HTR-8/SVneo (cell line): ENCODE measurements at places on chromosomes 2 and 18.
A peak's percentile ranks its signal among the peaks of the same experiment; 100 is the strongest.

DNA sequence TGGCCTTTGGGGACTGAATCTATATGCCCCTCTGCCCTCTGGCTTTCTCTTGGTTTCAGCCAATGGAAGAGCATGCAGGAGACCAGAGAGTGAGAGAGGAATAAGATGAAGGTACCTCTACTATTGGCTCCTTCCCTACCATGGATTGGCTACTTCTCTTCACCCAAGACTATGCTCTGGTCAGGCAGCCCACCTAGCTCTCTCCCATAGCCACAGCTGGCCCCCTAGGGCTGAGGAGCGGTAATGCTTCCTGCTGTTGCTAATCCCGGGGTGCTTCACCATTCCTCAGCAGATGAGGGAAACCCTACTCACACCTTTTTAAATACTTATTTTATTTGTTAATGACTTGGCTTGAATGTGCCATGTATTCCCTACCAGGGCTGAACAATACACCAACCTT lies 142.4 kb downstream of the MREG start:
- peak; percentile 19 for DNase-seq

GRCh38 chr2:23924589-23925359 lies 2.1 kb downstream of the ATAD2B start:
- no peak for DNase-seq

- no peak for DNase-seq
Measured at GRCh38 chr2:43010438-43011157, 215.8 kb downstream of the ZFP36L2 start.

DNA sequence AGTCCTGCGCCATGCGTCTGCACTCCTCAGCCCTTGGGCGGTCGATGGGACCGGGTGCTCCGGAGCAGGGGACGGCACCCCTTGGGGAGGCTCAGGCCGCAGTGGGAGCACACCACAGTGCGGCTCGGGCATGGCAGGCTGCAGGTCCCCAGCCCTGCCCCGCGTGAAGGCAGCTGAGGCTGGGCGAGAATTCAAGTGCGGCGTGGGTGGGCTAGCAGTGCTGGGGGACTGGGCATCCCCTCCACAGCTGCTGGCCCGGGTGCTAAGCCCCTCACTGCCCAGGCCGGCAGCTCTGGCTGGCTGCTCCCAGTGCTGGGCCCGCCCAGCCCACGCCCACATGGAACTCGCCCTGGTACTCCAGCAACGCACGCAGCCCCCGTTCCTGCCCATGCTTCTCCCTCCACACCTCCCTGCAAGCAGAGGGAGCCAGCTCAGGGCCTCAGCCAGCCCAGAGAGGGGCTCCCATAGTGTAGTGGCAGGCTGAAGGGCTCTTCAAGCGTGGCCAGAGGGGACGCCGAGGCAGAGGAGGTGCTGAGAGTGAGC lies 198.3 kb upstream of the CNTNAP5 start:
- no peak for DNase-seq

- peak; percentile 82 for DNase-seq
Measured at GRCh38 chr18:37393945-37394609, 171.5 kb downstream of the CELF4 start.

- DNase-seq = no peak
Measured at GRCh38 chr2:133085646-133086045, 415.6 kb upstream of the LYPD1 start.

DNA sequence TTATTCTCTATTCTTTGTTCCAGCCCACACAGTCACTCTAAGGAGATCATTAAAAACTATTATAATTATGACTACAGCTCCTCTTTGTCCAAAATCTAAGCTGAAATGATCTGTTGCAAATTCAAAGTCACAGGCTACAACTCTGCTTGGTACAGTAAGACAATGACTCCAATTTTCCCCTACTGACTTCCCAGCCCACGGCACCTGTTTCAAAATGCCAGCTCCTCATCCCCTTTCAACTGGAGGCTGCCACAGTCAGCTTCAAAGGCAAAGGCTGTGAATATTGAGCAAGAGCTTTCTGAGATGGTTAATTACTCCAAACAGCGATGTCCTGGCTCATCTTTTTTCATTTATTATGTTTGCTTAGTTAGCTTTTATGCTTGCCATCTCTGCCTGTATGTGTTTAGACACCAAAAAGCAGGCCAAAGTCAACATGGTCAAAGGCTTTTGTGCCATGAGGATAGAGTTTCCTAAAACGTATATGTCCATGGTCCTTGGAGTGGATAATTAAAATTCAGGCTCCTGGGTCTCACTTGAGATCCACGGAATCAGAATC lies 141.1 kb downstream of the DOCK10 start:
- no peak for DNase-seq

DNA sequence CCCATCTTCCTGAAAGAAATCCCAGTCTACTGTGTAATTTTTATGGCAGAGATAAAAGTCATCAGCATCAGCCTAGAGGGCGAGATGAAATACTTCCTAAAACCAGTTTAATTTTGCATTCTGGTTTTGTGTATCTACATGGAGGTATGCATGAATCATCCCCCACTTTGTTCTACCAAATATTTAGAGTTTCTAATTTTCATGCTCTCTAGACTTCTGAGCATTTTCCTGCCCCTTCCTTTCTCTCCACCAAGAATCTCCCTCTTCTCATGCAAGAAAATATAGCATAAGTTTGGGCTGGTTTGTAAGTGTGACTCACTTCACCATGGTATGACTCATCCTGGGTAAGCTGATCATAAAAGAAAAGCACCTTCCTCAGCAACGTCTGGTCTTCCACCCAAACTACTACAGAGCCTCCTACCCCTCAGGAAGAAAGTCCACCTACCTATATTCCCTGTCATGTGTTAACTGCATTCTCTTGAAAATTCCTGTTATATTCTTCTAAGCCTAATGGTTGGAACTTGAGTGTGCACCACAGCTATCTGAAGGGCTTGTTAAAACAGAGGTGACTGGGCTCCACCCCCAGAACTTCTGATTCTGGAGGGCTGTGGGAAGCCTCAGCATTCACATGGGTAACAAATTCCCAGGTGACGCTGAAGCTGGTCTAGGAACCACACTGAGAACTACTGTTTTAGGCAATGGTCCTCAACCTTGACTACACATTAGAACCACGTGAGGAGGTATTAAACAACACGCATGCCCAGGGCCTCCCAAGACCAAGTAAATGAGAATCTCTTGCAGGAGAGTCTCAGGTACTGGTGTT lies 37.4 kb upstream of the RAPGEF4 start:
- DNase-seq = peak; percentile 81

GRCh38 chr2:141698500-141698899 lies 432.3 kb downstream of the LRP1B start:
- no peak for DNase-seq

DNA sequence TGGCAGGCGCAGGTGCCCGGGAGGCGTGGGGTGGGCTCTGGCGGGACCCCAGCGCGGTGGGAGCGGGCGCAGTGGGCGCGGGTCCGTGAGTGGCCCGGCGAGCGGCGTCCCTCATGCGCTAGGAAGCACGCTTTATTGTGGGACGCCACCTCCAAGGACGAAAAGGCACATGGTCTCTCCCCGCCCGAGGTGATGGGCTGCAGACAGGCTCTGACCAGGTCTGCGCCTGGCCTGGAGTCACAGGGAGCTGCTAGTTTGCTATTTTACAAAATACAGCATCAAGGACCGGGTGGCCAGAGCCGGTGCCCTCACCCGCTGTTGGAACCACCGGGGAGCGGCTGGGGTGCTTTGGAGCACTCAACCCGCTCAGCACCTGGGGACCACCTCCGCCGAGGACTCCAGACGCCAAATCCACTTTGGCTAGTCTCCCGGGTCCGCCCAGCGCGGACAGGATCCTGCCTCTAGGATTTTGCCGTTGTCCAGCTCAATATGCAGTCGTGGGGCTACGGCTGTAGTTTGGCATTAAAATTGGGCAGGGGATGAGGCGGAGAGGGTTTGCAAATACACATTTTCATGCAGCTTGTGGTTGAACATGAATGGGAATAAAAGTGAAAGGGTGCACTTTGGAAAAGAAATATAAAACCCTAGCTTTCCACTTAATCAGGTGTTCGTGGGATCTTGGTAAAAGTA lies 65.4 kb downstream of the LRRFIP1 start:
- no peak for DNase-seq

DNA sequence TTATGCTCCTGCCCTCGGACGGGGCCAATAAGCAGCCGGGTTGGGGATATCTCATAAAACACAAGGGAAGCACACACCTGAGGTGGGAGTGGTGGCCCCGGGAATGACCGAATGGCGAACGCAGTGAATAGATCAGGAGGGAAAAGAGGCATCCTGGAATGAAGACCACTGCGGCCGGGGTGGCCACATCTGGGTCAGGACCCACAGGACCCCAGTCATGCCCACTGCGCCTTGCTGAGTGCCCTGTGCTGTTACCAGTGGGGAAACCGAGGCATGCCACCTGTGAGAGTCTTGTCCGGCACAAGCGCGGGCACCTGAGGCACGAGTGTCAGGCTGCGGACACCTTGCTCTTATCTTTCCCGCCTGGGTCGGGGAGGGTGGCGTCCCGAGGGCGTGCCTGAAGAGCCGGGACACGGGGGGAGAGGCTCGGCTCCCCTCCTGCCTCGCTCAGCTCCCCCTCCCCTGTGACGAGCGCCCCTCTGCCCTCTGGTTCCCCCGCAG lies 1.6 kb downstream of the PDCD1 start:
- DNase-seq = no peak

GRCh38 chr2:134505446-134505845 lies 213.4 kb downstream of the TMEM163 start:
- no peak for DNase-seq
